KBM-7 (cell line): ENCODE measurements at places on chromosomes 6 and 20.

DNA sequence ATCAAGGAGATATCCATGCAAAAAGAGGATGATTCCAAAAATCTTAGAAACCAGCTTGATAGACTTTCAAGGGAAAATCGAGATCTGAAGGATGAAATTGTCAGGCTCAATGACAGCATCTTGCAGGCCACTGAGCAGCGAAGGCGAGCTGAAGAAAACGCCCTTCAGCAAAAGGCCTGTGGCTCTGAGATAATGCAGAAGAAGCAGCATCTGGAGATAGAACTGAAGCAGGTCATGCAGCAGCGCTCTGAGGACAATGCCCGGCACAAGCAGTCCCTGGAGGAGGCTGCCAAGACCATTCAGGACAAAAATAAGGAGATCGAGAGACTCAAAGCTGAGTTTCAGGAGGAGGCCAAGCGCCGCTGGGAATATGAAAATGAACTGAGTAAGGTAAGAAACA, 10.1 kb upstream of the SNRNP48 start:
- no peak for DNase-seq

GRCh38 chr6:29965873-29966601, 23.7 kb downstream of the HLA-A start:
- DNase-seq = peak; percentile 87

DNA sequence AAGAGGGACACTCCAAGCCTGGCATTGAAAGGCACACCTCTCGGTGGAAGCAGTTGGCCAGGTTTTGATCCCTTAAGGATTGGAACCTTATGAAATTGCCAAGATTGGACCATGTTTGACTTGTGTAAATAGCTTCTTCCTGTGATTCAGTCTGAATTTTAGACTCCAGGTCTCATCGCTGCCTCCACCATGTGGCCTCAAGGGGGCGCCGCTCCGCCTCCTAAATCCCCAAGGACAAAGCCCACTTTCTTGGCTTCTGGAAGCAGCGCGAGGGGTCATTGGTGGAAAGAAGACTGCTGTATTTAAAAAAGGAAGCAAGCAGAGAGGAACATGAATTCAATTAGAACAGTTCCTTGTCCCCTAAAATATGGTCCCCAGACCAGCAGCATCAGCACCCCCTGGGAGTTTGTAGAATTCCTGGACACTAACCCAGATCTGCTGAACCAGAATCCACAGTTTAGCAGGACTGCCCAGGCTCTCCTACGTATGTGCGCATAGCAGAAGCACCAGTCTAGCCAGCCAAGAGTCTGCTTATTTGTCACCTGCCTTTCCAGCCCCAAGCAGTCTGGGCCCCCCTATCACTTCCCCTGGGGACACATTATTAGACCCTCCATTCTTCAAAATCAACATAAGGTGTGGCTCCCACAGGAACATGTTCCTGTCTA, 108.5 kb downstream of the LY86 start:
- peak; percentile 95 for DNase-seq

DNA sequence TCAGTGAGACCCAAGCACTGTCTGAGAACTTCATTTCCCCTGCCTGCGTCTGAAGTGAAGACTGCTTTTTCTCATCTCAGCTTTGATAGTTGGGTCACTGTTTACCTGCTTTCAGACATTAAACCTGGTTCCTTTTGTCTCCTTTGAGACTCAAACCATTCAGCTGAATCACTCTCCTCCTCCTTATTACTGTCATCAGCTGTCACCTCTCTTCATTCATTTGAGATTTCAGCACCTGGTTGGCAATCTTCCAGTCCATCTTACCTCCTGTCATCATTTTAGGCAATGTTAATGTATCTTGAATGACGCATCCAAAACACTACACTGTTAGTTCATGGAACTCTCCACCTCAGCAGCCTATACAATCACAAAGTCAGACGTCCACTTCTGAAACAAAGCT, 34.3 kb upstream of the SOX4 start:
- no peak for DNase-seq

- DNase-seq = peak; percentile 81
Observed at GRCh38 chr20:57398231-57398821, 7.1 kb downstream of the RBM38 start.

GRCh38 chr6:30840084-30840934, 44.0 kb upstream of the DDR1 start:
- no peak for DNase-seq

- peak; percentile 42 for DNase-seq
Observed at GRCh38 chr6:54717849-54718455, 128.6 kb upstream of the FAM83B start.

DNA sequence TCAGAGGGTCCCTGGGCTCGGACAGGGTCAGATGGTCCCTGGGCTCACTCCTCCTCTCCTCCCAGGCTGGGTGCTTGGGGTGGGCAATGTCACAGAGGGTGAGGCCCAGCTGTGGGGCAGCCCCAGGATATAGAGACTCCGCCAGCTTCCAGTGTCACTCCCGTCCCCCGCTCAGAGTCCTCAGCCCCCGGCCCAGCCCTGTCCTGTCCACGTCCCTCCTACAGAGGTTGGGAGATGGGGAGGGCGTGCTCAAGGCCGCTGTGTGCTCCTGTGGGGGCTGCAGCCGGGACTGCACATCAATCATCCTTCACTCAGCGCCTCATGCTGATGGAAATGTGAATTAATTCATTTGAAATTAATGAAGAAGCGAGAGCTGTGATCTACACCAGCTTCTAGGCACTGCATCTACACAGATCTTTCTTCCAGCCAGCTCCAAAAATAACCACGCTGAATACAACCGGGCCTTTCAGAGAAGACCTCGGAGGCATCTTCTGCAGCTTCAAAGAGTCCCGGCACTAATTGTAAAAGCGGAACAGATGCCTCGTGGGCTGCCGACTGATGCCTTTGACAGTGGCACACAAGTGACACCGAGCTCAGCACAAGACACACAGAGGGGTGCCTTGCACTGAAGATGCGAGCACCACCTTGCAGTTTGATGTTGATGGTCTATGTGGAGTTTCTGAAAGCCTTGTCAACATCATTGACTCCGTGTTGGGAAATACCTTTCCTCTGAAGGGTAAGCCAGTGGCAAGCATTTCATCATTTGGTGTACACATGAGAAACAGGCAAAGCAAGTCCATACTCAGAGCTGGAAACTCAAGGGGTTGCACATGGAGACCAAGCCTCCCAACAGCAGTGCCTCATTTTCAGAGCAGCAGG, 39.3 kb downstream of the DACT2 start:
- no peak for DNase-seq

DNA sequence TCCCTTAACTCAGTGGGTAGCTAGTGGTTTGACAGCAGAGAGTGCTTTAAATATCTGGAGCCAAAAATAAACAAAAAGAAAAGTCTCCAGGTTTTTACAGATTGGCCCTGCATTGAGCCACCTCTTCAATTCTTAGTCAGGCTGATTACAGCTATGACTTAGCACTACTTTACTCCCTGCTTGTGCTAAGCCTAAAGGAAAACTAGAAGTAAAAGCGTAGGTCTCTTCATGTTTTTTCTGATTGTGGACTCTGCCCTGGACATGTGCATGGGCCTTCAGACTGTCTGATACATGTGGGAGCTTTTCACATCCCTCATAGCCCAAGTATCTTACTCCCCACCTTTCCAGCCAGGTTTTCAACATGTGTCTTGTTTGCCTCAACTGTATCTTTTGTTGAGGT, 33.3 kb downstream of the KPNA5 start:
- DNase-seq = no peak

GRCh38 chr6:41379306-41379705, 43.9 kb downstream of the NCR2 start:
- DNase-seq = no peak

DNA sequence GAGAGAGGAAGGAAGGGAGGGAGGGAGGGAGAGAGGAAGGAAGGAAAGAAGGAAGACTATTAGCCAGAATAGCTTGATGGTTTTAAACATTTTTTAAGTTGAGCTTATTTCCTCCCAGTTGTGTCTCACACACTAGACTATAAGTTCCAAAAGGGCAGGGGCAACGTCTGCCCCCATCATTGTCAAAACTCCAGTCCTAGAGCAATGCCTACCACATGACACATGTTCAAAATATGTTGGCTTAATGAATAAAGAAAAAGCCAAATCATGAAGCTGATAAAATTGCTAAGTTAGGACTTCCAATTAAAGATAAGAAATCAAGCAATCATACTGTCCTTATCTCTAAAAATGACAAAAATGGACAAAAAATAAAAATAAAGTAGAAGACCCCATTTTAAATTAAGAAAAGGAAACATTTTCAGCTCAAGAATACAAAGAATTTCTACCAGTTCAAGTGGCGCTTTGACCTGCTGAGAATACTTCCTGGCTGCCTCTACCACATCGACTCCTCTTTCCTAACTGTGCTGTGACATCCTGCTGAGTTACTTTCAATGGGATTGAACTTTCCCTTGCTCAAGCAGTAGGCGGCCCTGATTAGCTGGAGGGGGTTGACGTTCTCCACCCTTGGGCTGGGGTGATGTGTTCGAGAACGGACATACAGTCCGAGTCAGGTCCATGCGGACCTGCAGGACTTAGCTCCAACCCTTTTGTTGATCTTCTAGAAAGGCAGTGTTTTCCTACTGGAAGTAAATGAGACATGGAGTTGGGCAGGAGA, 283.9 kb upstream of the FOXQ1 start:
- DNase-seq = no peak

- DNase-seq = no peak
Observed at GRCh38 chr6:167163476-167164011, 5.8 kb upstream of the GPR31 start.

DNA sequence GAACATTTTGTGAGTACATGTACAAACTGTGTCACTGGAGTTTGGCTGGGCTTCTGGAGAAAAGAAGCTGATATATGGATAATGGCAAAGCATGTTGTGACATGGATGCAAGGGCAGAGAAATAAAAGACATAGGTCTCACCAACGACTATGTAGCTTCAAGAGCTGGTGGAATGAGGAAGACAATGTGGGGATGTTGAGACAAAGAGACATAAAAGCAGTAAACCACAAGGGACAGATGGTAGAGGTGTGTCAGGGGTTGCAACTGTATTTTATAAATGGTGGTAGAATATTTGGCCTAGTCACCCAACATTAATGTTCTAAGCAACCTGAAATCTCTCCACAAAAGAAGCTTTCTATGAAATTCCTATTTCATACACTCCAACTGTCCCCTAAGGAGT, 199.0 kb downstream of the KCNQ5 start:
- peak; percentile 43 for DNase-seq

GRCh38 chr20:44109951-44110361, 77.0 kb downstream of the JPH2 start:
- DNase-seq = no peak

- DNase-seq = no peak
Observed at GRCh38 chr6:106973836-106974335, 643 bp downstream of the CD24 start.

DNA sequence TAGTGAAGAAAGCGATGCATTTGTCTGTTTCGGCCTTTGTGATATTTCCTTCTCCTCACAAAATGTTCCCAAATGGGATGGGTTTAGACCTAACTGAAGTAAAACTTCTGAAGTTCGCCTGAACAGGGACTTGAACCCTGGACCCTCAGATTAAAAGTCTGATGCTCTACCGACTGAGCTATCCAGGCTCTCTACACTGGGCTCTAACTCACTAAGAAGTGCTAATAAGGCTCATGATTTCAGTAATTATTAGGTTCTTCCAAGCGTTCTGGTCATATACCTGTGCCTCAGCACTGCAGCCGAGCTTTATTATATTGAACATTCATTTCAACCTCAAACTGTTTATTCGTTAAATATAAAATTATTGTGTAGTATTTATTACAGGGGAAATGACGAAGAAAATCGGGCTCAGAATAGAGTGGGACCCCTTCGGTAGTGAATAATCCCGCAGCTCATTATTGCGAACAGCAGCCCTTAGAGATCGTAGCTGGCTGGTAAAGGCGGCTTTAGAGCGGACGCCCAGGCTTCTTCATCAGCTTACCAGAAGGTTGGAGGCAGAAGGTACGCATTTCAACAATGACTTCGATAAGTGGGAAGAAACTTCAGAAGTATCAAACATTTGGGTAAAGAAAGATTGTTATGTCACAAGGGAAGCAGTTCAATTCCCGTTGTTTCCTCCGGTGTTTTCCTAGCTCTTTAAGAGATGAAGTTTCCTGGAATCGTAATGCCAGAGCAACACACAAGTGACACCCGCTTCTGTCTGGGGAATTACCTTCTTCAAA, 119.0 kb upstream of the ZNF184 start:
- DNase-seq = peak; percentile 69

- no peak for DNase-seq
Observed at GRCh38 chr20:36305602-36306551, at the start of gene DLGAP4. DLGAP4 (plus strand) TSS chr20:36306339; CDS start chr20:36431718, 125,379 bp downstream.

GRCh38 chr20:52209154-52209571, 17.6 kb upstream of the ZFP64 start:
- no peak for DNase-seq

GRCh38 chr20:47735412-47736400, 49.6 kb downstream of the SULF2 start:
- DNase-seq = peak; percentile 68

GRCh38 chr6:148952147-148953035, 205.6 kb downstream of the UST start:
- no peak for DNase-seq

- DNase-seq = no peak
Observed at GRCh38 chr20:19625426-19625825, 132.6 kb upstream of the RIN2 start.

GRCh38 chr6:7615611-7616383, 25.8 kb downstream of the SNRNP48 start:
- peak; percentile 77 for DNase-seq

- no peak for DNase-seq
Observed at GRCh38 chr20:41204304-41205265, 67.2 kb downstream of the PLCG1 start.

- no peak for DNase-seq
Observed at GRCh38 chr20:49916146-49917002, 1.0 kb upstream of the SPATA2 start.

GRCh38 chr20:49983848-49984408, 1.1 kb downstream of the SNAI1 start:
- no peak for DNase-seq

DNA sequence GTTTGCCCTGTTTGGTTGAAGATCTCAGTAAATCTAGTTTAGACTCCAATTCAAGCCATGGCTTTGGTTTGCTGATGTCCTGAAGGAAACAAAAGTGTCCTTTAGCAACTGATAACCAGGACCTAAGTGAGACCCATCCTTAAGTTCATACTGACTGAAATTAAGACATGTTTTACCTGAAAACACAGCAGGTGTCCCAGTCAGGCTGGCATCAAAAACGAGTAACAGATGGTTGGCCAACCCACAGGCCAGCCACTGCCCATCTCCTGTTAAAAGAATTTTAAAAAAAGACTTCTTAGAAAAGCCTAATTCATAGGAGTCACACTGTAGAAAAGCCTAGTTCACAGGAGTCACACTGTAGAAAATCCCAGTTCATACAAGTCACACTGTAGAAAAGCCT, 58.3 kb downstream of the WDR27 start:
- no peak for DNase-seq

DNA sequence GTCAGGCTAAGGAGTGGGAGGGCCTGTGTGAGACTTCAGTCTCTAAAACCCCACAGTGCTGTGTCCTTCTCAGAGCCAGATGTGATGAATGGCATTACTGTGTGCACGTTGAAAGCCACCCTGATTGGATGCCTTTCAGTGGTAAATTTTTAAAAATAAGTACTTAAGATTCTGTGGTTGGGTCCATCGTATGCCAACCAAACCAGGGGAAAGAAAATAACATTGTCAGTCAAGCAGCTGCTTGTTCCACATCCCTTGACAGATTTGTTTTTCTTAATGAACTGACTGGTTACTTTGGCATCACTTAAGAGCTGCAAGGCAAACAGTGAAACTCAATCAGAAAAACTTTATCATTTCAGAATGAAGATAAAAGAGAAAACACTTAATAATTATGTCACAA, 334.0 kb upstream of the NT5E start:
- no peak for DNase-seq

- no peak for DNase-seq
Observed at GRCh38 chr20:19321176-19321575, 108.7 kb downstream of the SLC24A3 start.

- DNase-seq = no peak
Observed at GRCh38 chr6:110710115-110710514, 105.2 kb downstream of the CDK19 start.
